Activated CD8-positive, alpha-beta memory T cell treated with anti-CD3 and anti-CD28 coated beads, Interleukin-2, amount 10 ng/mL, durations not matched to agents 7 days and 5 days (primary cell): ENCODE measurements at places on chromosomes 11 and 22. TPM values are rescaled to one million over a fixed set of nuclear protein-coding genes. Genes with fewer than 3 reads are reported as not detected.

GRCh38 chr22:37486224-37486845, at the start of gene MFNG:
MFNG (minus strand) TSS chr22:37486384; CDS start chr22:37486177, 207 bp downstream.
- H3K4me1 ChIP-seq, result peaks cover 47% of the 10 kb centered on the region
- H3K27ac ChIP-seq, result peak within 1 kb of the TSS; percentile 88
- H3K4me3 ChIP-seq, result peak within 1 kb of the TSS; percentile 94
- H3K36me3 ChIP-seq, result peaks cover 27% of the 10 kb centered on the region

DNA sequence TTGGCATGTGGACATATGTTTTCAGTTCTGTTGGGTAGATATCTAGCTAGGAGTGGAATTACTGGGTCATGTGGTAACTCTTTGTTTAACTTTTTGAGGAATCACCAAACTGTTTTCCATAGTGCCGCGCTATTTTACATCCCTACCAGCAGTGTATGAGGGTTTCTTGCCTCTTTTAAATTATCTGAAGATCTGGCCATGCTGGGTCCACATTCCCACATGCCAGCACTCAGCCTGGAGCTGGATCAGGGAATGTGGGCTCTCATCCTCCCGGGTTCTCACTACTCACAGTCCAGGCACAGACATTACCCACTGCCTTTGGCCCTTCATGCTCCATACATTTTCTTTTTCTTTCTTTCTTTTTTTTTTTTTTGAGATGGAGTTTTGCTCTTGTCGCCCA, 44.6 kb downstream of the RBX1 start:
- H3K27me3 ChIP-seq, result peaks cover 13% of the 10 kb centered on the region
- H3K4me1 ChIP-seq, result no peaks in the 10 kb centered on the region
- no peaks in the 10 kb centered on the region for H3K36me3 ChIP-seq
- no peak for DNase-seq
- no peak overlapping the region for H3K4me3 ChIP-seq
- H3K27ac ChIP-seq, result no peak overlapping the region

GRCh38 chr11:104060820-104061219, 24.4 kb downstream of the DDI1 start:
- no peak for DNase-seq
- no peaks in the 10 kb centered on the region for H3K4me1 ChIP-seq
- H3K4me3 ChIP-seq, result no peak overlapping the region
- no peaks in the 10 kb centered on the region for H3K27me3 ChIP-seq
- H3K27ac ChIP-seq, result no peak overlapping the region

DNA sequence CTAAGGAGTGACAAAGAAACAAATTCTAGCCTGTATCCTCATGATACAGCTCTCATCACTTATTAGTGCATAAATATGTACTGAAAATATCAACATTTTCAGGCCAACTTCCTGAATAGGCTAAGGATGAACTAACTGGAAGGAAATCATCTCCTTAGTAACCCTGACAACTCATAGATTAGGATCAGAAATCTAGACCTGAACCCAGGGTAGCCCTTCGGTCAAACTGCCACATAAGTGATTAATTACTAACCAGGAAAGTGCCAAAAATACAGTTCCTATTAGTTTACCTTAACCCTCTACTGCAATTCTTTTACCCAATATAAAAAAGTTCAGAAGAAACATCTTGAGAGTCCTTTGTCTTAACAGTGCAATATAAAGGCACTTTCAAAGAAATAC, 40.0 kb downstream of the AMBRA1 start:
- no peak for DNase-seq
- no peaks in the 10 kb centered on the region for H3K27me3 ChIP-seq
- no peak overlapping the region for H3K27ac ChIP-seq
- peaks cover 45% of the 10 kb centered on the region for H3K4me1 ChIP-seq

- no peak overlapping the region for H3K27ac ChIP-seq
- H3K27me3 ChIP-seq, result peaks cover 42% of the 10 kb centered on the region
- H3K4me3 ChIP-seq, result no peak overlapping the region
- DNase-seq, result no peak
- peaks cover 2% of the 10 kb centered on the region for H3K4me1 ChIP-seq
Measured at GRCh38 chr11:371051-371450, 1.8 kb downstream of the B4GALNT4 start.

DNA sequence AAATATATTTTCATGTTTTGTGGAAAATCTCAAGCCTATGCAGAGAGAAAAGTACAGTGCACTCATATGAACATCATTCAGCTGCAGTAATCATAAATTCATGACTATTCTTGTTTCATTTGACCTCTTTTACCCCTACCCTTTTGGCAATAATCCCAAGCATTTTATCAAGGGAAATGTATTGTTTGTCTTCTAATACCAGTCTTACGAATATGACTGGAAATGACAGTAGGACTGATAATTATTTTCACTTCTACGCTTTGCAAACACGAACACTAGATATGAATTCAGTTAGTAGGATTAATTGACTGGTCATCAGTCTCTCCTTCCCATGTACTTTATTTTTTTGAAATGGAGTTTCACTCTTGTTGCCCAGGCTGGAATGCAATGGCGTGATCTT, 90.3 kb downstream of the MTMR3 start:
- H3K4me3 ChIP-seq, result no peak overlapping the region
- H3K27ac ChIP-seq, result no peak overlapping the region
- H3K36me3 ChIP-seq, result peaks cover 4% of the 10 kb centered on the region
- no peak for DNase-seq
- H3K4me1 ChIP-seq, result no peaks in the 10 kb centered on the region
- no peaks in the 10 kb centered on the region for H3K27me3 ChIP-seq

DNA sequence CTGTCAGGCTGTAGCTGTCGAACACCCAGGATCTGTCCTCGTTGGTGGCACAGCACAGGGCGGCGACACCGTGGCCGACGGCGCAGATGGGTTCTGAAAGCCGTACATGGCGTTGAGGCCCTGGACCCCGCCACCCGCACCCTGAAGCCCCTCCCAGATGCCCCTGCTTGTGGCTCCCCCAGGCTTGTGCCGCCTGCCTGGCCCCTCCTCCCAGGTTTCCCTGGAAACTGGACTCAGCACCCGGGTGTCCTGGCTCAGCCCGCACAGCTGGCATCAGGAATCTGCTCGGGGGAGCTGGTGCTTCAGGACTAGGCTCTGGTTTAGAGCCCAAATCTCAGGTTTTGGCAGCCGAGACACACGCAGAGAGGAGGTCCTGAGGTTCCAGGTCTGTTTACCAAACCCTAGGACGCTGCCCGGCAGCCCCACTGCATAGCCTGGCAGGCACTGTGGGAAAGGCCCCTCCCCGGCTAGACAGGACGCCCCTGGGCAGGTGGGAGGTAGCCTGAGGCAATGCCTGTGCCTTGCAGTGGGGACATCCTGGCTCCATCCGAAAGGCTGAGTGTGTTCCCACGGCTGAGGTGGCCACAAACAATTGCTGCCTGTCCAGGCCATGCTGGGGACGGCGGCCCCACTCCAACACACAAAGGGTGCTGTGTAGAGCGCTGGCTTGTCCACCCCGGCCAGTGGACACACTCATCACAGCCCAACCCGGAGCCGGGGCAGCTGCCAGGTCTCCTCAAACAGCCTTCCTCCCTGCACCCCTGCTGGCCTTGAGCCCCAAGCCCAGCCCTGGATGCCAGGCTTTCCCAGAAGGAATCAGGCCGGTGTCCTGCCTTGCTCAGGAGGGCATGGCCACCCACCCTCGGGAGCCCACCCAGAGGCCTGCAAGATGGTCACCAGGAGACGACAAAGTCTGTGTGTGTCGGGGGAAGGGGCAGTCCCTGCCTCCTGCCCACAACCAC, 4.6 kb downstream of the GATD1 start:
- H3K4me3 ChIP-seq, result no peak overlapping the region
- DNase-seq, result no peak
- H3K27me3 ChIP-seq, result no peaks in the 10 kb centered on the region
- H3K36me3 ChIP-seq, result peaks cover 5% of the 10 kb centered on the region
- no peak overlapping the region for H3K27ac ChIP-seq
- H3K4me1 ChIP-seq, result peaks cover 20% of the 10 kb centered on the region

DNA sequence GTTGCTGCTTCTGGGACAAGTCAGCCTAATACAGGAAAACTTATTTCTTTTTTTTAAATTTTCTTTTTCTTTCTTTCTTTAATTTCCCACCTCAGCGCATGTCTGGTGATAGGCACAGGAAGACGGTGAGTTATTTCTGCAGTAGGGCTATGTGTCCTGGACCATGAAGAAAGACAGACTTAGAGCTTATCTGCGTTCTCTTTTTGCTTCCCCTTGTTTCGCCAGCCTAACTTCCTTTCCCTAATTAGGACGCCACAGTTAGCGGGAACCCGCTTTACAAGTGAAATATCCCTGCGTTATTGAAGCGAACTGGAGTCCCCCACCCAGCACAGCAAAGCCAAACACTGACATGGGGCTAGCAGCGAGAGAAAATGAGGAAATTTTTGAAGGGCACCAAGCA, 8.6 kb downstream of the OR6M1 start:
- no peaks in the 10 kb centered on the region for H3K36me3 ChIP-seq
- H3K27ac ChIP-seq, result no peak overlapping the region
- no peak overlapping the region for H3K4me3 ChIP-seq
- no peak for DNase-seq
- H3K27me3 ChIP-seq, result peaks cover 6% of the 10 kb centered on the region
- H3K4me1 ChIP-seq, result no peaks in the 10 kb centered on the region

The CNGA4 gene
- not detected for total RNA-seq

The CCDC116 gene
- 0.59 TPM for total RNA-seq
